ENCODE measurements at places on chromosomes 12 and 14.

GRCh38 chr14:76603713-76604112 is 157.6 kb upstream of the VASH1 start:
- no peaks in the 10 kb centered on the region for H3K4me1 ChIP-seq
- H3K36me3 ChIP-seq, result no peaks in the 10 kb centered on the region
- no peak overlapping the region for H3K27ac ChIP-seq
- peaks cover 81% of the 10 kb centered on the region for H3K27me3 ChIP-seq
- H3K4me3 ChIP-seq, result no peak overlapping the region

DNA sequence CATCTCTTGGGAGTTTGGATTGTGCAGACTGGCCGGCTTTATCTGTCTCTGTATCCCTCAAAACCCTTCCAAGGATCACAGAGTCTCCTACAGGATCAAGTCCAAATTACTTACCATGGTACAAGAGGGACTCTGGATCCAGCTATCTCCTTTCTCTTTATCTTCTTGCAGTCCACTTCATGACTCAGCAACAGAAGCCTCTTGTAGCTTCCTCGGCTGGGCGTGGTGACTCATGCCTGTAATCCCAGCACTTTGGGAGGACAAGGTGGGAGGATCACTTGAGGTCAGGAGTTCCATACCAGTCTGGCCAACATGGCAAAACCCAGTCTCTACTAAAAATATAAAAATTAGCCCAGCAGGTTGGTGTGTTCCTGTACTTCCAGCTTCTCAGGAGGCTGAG is 189.7 kb downstream of the BCAT1 start:
- H3K27ac ChIP-seq, result no peak overlapping the region
- no peak for DNase-seq
- no peak overlapping the region for H3K4me3 ChIP-seq
- H3K27me3 ChIP-seq, result peaks cover 17% of the 10 kb centered on the region
- no peaks in the 10 kb centered on the region for H3K36me3 ChIP-seq

- no peak for DNase-seq
- H3K27me3 ChIP-seq, result peaks cover 23% of the 10 kb centered on the region
- H3K36me3 ChIP-seq, result no peaks in the 10 kb centered on the region
- H3K4me3 ChIP-seq, result no peak overlapping the region
- H3K4me1 ChIP-seq, result no peaks in the 10 kb centered on the region
These were observed 205.2 kb upstream of the TMEM260 start for GRCh38 chr14:56374421-56374820.

- H3K36me3 ChIP-seq, result no peaks in the 10 kb centered on the region
- DNase-seq, result no peak
- H3K4me1 ChIP-seq, result peaks cover 5% of the 10 kb centered on the region
- H3K4me3 ChIP-seq, result no peak overlapping the region
- H3K27ac ChIP-seq, result peak overlapping the region; percentile 0
- H3K27me3 ChIP-seq, result no peaks in the 10 kb centered on the region
These were observed 68.3 kb downstream of the SCARB1 start for GRCh38 chr12:124795081-124795948.

DNA sequence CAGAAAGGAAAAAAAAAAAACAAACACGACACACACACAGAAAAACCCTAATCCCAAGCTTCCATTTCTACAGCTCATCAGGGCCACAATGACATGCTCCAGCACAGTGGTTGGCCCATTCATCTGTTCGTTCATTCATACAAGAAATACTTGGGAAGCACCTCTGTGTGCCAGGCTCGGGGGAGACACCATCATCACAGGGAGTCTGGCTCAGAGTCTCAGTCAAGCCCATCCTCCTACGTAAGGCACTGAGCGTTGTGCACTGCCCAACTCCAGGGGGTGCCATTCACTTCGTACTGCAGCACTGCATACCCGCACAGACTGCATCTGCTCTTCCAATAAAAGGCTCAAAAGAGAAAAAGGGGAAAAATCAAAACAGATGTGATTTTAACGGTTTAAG is 15.3 kb downstream of the VPS37B start:
- peaks cover 82% of the 10 kb centered on the region for H3K4me1 ChIP-seq
- peaks cover 50% of the 10 kb centered on the region for H3K36me3 ChIP-seq
- DNase-seq, result no peak

GRCh38 chr14:99899578-99900178 is 106.5 kb downstream of the EML1 start:
- H3K36me3 ChIP-seq, result no peaks in the 10 kb centered on the region
- peaks cover 21% of the 10 kb centered on the region for H3K27me3 ChIP-seq
- H3K4me3 ChIP-seq, result no peak overlapping the region
- no peak for DNase-seq
- H3K27ac ChIP-seq, result no peak overlapping the region

DNA sequence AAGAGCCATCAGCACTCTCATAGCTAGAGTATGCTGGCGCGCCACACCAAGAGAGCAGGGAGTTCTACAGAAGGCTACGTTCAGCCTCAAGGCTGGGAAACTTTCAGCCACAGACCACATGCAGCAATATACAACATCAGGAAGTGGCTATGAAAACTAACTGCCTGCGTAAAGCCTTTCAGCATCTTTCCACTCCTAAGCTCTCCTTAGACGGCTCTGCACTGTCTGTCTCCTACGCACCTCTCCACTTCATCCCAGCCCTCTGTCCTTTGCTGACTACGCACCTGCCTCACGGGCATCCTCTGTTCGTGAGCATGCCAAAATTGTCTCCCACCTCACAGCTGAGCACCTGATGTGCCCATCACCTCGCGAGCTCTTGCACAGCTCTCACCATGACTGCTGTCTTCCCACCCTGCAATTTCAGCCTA is 9.7 kb downstream of the MPHOSPH9 start:
- peak overlapping the region; percentile 46 for H3K27ac ChIP-seq
- peak; percentile 36 for DNase-seq
- peaks cover 53% of the 10 kb centered on the region for H3K36me3 ChIP-seq
- peaks cover 14% of the 10 kb centered on the region for H3K4me1 ChIP-seq
- H3K27me3 ChIP-seq, result no peaks in the 10 kb centered on the region

- no peak overlapping the region for H3K27ac ChIP-seq
- peaks cover 6% of the 10 kb centered on the region for H3K36me3 ChIP-seq
- no peak overlapping the region for H3K4me3 ChIP-seq
- H3K4me1 ChIP-seq, result peaks cover 4% of the 10 kb centered on the region
- DNase-seq, result no peak
These were observed 9.8 kb upstream of the PARP11 start for GRCh38 chr12:3882896-3883564.

DNA sequence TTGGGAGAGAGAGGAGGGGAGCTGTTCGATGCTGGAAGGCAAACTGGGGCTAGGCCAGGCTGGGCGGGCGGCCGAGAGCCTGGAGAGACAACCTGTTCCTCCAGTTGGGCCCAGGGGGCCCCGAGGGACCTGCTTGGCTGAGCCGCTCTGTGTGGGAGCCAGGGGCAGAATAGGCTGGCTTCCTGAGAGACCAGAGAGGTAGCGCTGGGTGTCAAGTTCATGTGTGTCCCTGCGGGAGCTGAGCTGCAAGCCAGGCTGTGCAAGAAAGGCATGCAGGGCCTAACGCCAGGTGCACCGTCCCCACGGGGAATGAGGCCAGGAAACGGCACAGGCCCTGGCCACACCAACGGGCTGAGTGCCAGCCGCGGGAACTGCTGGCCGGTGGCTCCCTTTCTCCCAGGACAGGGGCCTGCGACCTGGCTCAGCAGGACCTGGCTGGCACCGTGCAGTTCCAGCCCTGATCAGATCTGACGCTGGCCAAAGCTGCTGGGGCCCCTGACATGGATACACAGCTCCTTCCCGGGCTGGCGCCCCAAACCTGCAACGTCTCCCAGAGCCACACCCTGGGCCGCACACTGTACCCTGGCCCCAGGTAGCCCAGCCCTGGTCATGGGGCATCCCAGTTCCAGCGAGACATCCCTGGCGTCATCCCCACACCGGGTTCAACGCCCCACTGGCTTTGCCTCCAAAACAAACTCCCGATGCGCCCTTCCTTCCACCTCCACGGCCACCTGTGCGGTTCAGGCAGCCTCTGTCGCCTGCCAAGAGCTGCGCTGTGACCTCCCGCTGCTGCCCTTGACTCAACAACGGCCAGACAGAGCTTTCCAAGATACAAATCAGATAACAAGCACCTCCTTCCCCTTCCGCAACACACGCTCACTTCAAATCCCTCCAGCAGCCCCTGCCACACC is 65.0 kb downstream of the RFLNA start:
- H3K27me3 ChIP-seq, result no peaks in the 10 kb centered on the region
- peaks cover 4% of the 10 kb centered on the region for H3K4me1 ChIP-seq
- H3K36me3 ChIP-seq, result peaks cover 42% of the 10 kb centered on the region
- no peak overlapping the region for H3K4me3 ChIP-seq

GRCh38 chr14:34592623-34593022 is 37.3 kb downstream of the SNX6 start:
- H3K36me3 ChIP-seq, result peaks cover 98% of the 10 kb centered on the region
- no peak overlapping the region for H3K27ac ChIP-seq
- peaks cover 11% of the 10 kb centered on the region for H3K4me1 ChIP-seq

- H3K4me1 ChIP-seq, result peaks cover 30% of the 10 kb centered on the region
- no peaks in the 10 kb centered on the region for H3K27me3 ChIP-seq
- peak; percentile 43 for DNase-seq
- H3K36me3 ChIP-seq, result peaks cover 24% of the 10 kb centered on the region
These were observed 1.0 kb upstream of the SOCS2 start for GRCh38 chr12:93571365-93571924.

- no peak for DNase-seq
- H3K36me3 ChIP-seq, result peaks cover 34% of the 10 kb centered on the region
- no peaks in the 10 kb centered on the region for H3K27me3 ChIP-seq
These were observed 66.4 kb downstream of the RFLNA start for GRCh38 chr12:124361074-124361970.

- no peak overlapping the region for H3K4me3 ChIP-seq
- DNase-seq, result no peak
- no peak overlapping the region for H3K27ac ChIP-seq
- no peaks in the 10 kb centered on the region for H3K27me3 ChIP-seq
These were observed 29.1 kb downstream of the FSCB start for GRCh38 chr14:44477953-44478352.

DNA sequence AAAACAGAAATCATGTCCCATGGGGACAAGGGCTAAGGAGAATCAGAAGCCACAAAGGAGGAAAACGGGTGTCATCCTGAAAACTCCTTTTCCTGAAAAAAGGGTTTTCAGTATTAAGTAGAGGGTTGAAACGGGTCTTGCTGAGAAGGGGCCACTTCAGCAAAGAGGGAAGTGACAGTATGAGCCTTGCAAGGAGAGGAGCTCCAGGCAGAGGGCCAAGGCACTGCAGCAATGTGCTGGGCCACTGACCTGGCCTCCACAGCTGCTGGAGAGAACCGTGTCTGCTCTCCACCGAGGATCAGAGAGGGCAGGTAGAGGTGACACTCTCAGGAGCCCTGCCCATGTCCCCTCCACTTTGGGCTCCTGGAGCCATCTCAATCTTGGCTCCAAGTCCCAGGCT is 103.3 kb downstream of the NCOR2 start:
- H3K36me3 ChIP-seq, result peaks cover 33% of the 10 kb centered on the region
- peak overlapping the region; percentile 80 for H3K4me3 ChIP-seq
- no peak for DNase-seq
- no peaks in the 10 kb centered on the region for H3K27me3 ChIP-seq
- H3K4me1 ChIP-seq, result peaks cover 56% of the 10 kb centered on the region
- H3K27ac ChIP-seq, result peak overlapping the region; percentile 99

- H3K4me3 ChIP-seq, result no peak overlapping the region
- peaks cover 3% of the 10 kb centered on the region for H3K4me1 ChIP-seq
- H3K36me3 ChIP-seq, result peaks cover 4% of the 10 kb centered on the region
- H3K27me3 ChIP-seq, result no peaks in the 10 kb centered on the region
- DNase-seq, result no peak
These were observed 16.4 kb downstream of the TRMT61A start for GRCh38 chr14:103545219-103545914.

GRCh38 chr14:54617467-54617866 is 50.5 kb downstream of the SAMD4A start:
- no peak for DNase-seq
- no peak overlapping the region for H3K27ac ChIP-seq
- H3K4me1 ChIP-seq, result no peaks in the 10 kb centered on the region
- no peak overlapping the region for H3K4me3 ChIP-seq
- no peaks in the 10 kb centered on the region for H3K36me3 ChIP-seq
- H3K27me3 ChIP-seq, result peaks cover 13% of the 10 kb centered on the region

- no peak for DNase-seq
- H3K27me3 ChIP-seq, result no peaks in the 10 kb centered on the region
- no peak overlapping the region for H3K4me3 ChIP-seq
- H3K27ac ChIP-seq, result no peak overlapping the region
- no peaks in the 10 kb centered on the region for H3K4me1 ChIP-seq
These were observed 190.7 kb upstream of the LMNTD1 start for GRCh38 chr12:25743679-25744215.

DNA sequence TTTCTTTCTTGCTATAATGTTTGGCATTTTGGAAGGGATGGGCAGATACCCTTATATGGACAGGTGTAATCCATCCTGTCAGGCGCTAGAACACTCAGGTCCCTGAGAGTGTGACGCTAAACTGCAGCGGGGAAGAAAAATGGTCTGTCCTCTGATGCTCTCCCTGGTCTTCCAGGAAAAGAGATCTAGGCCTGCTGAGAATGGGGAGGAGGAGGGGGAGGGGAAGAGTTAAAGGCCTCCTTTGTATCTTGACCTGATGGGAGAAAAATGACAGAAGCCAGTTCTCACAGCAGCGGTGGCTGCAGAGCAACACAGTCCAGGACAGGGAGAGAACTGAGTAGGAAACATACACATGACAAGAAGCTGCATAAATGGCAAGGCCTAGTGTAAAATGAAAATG is 61.1 kb downstream of the RPS6KA5 start:
- H3K27ac ChIP-seq, result peak overlapping the region; percentile 19
- peaks cover 26% of the 10 kb centered on the region for H3K36me3 ChIP-seq
- H3K4me1 ChIP-seq, result peaks cover 5% of the 10 kb centered on the region
- no peak overlapping the region for H3K4me3 ChIP-seq
- no peaks in the 10 kb centered on the region for H3K27me3 ChIP-seq

- DNase-seq, result no peak
- no peaks in the 10 kb centered on the region for H3K27me3 ChIP-seq
- peak overlapping the region; percentile 96 for H3K4me3 ChIP-seq
- H3K36me3 ChIP-seq, result peaks cover 17% of the 10 kb centered on the region
These were observed 723 bp downstream of the ATF7 start for GRCh38 chr12:53625373-53625945.

DNA sequence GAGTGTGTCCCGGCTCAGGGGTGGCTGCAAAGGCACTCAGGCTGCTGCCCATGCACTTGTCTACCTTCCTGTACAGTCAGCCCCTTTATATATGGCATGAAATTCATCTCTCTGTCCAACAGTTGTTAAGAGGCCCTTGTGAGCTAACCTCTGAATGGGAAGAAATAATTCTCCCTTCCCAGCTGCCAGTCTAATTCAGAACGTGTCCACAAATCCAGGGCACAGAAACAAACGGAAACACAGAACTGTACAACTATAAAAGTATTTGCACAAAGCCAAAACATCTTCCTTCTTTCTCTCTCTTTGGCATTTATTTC is 849 bp downstream of the KRT5 start:
- H3K4me3 ChIP-seq, result no peak overlapping the region
- no peaks in the 10 kb centered on the region for H3K36me3 ChIP-seq
- H3K4me1 ChIP-seq, result peaks cover 2% of the 10 kb centered on the region
- peaks cover 45% of the 10 kb centered on the region for H3K27me3 ChIP-seq
- no peak overlapping the region for H3K27ac ChIP-seq

DNA sequence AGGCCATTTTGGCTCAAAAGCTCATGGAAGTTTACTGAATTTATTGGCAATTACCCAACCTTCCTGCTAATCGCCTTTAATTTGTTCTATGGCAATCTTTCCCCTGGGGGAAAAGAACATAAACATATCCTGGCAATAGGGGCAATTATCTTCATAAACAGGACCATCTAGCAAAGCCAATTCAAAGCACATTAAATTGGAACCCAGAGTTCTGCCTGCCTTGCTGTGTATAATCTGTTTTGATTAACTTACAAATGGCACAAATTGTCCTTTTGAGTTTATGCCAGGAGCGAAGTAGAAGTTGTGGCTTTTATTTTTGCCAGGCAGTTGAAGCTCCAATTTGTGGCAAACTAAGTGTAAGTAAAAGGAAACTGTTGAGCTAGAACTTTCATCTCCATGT is 68.6 kb downstream of the C12orf50 start:
- H3K4me1 ChIP-seq, result no peaks in the 10 kb centered on the region
- H3K27me3 ChIP-seq, result no peaks in the 10 kb centered on the region
- no peak overlapping the region for H3K4me3 ChIP-seq
- H3K27ac ChIP-seq, result no peak overlapping the region

All from effector memory CD8-positive, alpha-beta T cell (primary cell).